Neural crest cell (in vitro differentiated cells): ENCODE measurements at places on chromosomes 1 and 21.

DNA sequence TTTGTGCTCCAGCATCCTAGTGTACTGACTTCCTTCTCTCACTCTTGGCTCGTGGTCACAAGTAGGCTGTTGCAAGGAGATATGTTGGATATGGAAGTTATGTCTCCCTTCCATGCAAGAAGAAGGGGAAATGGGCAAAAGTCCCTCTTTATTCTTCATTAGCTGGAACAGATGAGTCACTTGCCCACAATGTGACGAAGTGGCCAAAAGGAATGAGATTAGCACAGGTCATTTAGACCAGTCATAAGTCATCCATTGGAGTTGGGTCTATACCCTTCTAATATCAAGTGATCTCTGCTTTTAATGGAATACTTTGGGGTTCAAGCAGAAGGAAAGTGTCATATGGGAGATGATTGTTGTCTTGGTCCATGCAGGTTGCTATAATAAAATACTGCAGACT lies 91.2 kb upstream of the NGF start:
- no peak for DNase-seq

- DNase-seq, result no peak
These were observed 67.6 kb upstream of the SDC3 start for GRCh38 chr1:30976143-30976542.

- peak; percentile 63 for DNase-seq
These were observed 4.0 kb upstream of the LACTBL1 start for GRCh38 chr1:22976461-22977243.

- DNase-seq, result peak; percentile 14
These were observed 771 bp upstream of the NTNG1 start for GRCh38 chr1:107139833-107140702.

DNA sequence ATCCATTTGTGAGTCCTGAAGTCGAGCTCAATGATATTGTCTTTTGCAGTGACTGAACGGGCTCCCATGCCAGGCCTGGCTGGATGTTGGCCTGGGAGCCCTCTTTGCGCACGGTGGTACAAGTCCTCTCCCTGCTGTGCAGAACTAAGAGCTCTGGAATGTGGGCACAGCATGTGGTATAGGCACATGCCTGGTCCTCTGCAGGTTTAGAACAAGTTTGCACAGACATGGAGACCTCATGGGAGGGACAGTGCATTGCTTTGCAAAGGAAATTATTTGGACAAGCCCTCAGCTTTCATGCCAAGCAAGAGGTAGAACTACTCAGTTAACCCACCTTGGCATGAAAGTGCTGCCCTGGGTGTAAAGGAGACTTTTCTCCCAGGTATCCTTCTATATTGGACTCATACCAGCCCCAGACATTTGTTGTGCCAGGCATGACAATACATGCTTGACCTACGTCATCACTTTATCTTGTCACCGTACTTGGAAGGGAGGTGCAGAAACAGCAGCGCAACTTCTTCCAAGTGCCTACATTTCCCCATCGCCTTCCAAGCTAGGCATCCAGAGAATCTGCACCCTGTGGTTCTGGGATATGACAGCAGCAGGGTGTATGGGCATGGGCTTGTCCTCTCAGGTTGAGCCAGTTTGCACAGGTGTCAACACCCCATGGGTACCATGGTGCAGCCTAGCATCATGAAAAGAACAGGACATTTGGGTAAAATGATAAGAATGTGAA lies 37.6 kb upstream of the MRPS6 start:
- no peak for DNase-seq
